Vein endothelial cell (primary cell): ENCODE measurements at places on chromosomes 2 and 18. TPM values are rescaled to one million over a fixed set of nuclear protein-coding genes. Genes with fewer than 3 reads are reported as not detected.

Gene INHBB
- total RNA-seq = 6.9 and 8.2 TPM in 2 replicates

Gene MYO3B
- total RNA-seq = under 0.01 TPM in 2 replicates

Gene GPR45
- total RNA-seq = not detected in 2 replicates

Gene RHOB
- 994 and 1,091 TPM in 2 replicates for total RNA-seq

Gene RIT2
- not detected in 2 replicates for total RNA-seq

Gene C2orf80
- total RNA-seq = not detected in 2 replicates

Gene NPC1
- 29.7 and 44.7 TPM in 2 replicates for total RNA-seq

Gene GCKR
- total RNA-seq = 0.98 and 3.2 TPM in 2 replicates

Gene FKBP1B
- total RNA-seq = 10.1 and 10.2 TPM in 2 replicates

Gene SKOR2
- total RNA-seq = not detected in 2 replicates

Gene CAVIN2
- 335 and 409 TPM in 2 replicates for total RNA-seq

Gene SLC11A1
- total RNA-seq = under 0.01 and 0.10 TPM in 2 replicates

Gene RGPD3
- 0.33 and 0.38 TPM in 2 replicates for total RNA-seq

Gene ICA1L
- 2.0 and 3.1 TPM in 2 replicates for total RNA-seq

Gene GALR1
- total RNA-seq = not detected in 2 replicates

Gene LONRF2
- not detected in 2 replicates for total RNA-seq

Gene SRD5A2
- not detected in 2 replicates for total RNA-seq

Gene SH2D6
- total RNA-seq = not detected in 2 replicates

Gene NAT8
- total RNA-seq = not detected in 2 replicates

Gene PROM2
- total RNA-seq = 0.57 TPM in 1 of 2 replicates, not detected in the other

Gene RNF125
- total RNA-seq = 2.0 and 4.8 TPM in 2 replicates

Gene LTBP1
- total RNA-seq = 41.3 and 145 TPM in 2 replicates

Gene CAPN14
- 0.10 TPM in 1 of 2 replicates, not detected in the other for total RNA-seq

Gene FAP
- total RNA-seq = 0.98 and 4.5 TPM in 2 replicates

Gene ANKZF1
- 18.5 and 22.5 TPM in 2 replicates for total RNA-seq

Gene ALLC
- not detected in 2 replicates for total RNA-seq

Gene ARHGEF4
- under 0.01 TPM in 1 of 2 replicates, not detected in the other for total RNA-seq

Gene SLC14A1
- not detected in 2 replicates for total RNA-seq

Gene DLX2
- total RNA-seq = not detected in 2 replicates

Gene APLF
- 4.2 and 5.6 TPM in 2 replicates for total RNA-seq

Gene DYNC2LI1
- total RNA-seq = 10.6 and 14.4 TPM in 2 replicates

Gene POTEC
- not detected in 2 replicates for total RNA-seq

Gene ZNF519
- 3.9 and 7.5 TPM in 2 replicates for total RNA-seq

Gene GAREM2
- total RNA-seq = 1.5 and 7.2 TPM in 2 replicates

Gene NCOA1
- total RNA-seq = 16.7 TPM in 2 replicates

Gene CABLES1
- 55.9 and 103 TPM in 2 replicates for total RNA-seq

Gene SERPINB3
- not detected in 2 replicates for total RNA-seq

Gene UGT1A4
- not detected in 2 replicates for total RNA-seq

Gene KCNK3
- total RNA-seq = not detected in 2 replicates

Gene CXCR4
- 98.6 and 311 TPM in 2 replicates for total RNA-seq

Gene TRIM43
- total RNA-seq = not detected in 2 replicates

Gene PTPRN
- total RNA-seq = not detected in 2 replicates

Gene AKAIN1
- total RNA-seq = not detected in 2 replicates

Gene TMEM17
- 2.2 and 2.3 TPM in 2 replicates for total RNA-seq

Gene EPHA4
- total RNA-seq = 22.9 and 39.4 TPM in 2 replicates

Gene STPG4
- total RNA-seq = 0.29 and 0.33 TPM in 2 replicates

Gene TANK
- 112 and 133 TPM in 2 replicates for total RNA-seq

Gene THAP4
- total RNA-seq = 49.5 and 57.2 TPM in 2 replicates

Gene GPR35
- total RNA-seq = 0.19 and 0.33 TPM in 2 replicates

Gene IGFBP2
- 9.6 and 17.3 TPM in 2 replicates for total RNA-seq
